ENCODE measurements at places on chromosomes 16 and 17.

- DNase-seq: no peak
These were observed 136.2 kb upstream of the DNAH9 start for GRCh38 chr17:11461993-11462548.

GRCh38 chr16:83715217-83715920 is 92.4 kb upstream of the HSBP1 start:
- DNase-seq: no peak

- no peak for DNase-seq
These were observed 208.0 kb downstream of the MSI2 start for GRCh38 chr17:57464191-57464864.

GRCh38 chr16:64968539-64968938 is 153.3 kb downstream of the CDH11 start:
- DNase-seq: no peak

GRCh38 chr17:38605841-38606645 is at the start of gene SRCIN1:
Gene SRCIN1, minus strand, starts transcription at chr17:38605952. Its CDS starts 247 bp downstream, at chr17:38605705.
- DNase-seq: peak; percentile 48

DNA sequence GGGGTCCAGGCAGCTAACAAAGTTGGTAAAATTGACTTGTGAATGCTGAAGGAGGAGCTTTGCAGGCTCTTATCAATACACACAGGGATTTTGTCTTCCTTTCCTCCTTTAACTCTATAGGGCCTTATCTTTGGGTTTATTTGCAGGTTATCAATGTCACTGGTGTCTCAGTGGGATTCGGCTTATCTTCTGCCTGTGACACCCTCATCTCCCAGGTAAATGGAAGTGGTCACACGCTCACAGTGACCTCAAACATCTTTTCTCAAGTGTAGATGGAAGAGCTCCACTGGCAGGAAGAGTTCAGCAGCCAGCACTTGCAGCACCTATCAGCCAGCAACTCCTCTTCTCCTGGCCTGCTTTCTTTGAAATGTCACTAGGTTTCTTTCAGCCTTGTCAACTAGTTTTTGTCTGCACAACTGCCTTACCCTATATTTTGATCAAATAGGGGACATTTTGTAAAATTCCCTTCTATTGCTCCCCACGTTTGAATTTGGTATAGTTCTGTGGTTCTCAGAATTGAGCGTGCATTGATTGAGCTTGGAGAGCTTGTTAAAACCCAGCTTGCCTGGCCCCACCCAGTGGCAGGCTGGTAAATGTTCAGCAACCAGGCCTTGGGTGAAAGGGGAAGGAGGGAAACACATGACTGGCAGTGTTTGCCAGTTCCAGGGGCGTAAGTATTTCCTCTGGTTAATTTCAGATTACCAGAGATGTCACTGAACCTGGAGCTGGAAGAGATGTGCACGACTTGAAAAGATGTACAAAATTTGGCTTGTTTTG is 12.8 kb downstream of the SLC47A1 start:
- no peak for DNase-seq
